ENCODE measurements at places on chromosomes 1 and 21. TPM values are rescaled to one million over a fixed set of nuclear protein-coding genes. Genes with fewer than 3 reads are reported as not detected.

Gene QSOX1
- total RNA-seq, result 38.9 TPM

Gene SPRR2A
- total RNA-seq, result not detected

Gene CHD1L
- 69.6 TPM for total RNA-seq

Gene CLCA4
- not detected for total RNA-seq

Gene BCAR3
- 0.46 TPM for total RNA-seq

Gene NR1I3
- not detected for total RNA-seq

Gene CTXND2
- total RNA-seq, result not detected

Gene SPATC1L
- total RNA-seq, result 5.9 TPM

Gene CHIA
- not detected for total RNA-seq

Gene SLC22A15
- 0.65 TPM for total RNA-seq

Gene S1PR1
- 84.0 TPM for total RNA-seq
